Activated CD4-positive, alpha-beta T cell treated with anti-CD3 and anti-CD28 coated beads, Interleukin-2, amount 50 U/mL, for 1 hour (primary cell): ENCODE measurements at places on chromosomes 4 and X.
A peak's percentile ranks its signal among the peaks of the same experiment; 100 is the strongest.

GRCh38 chrX:22399437-22400192 lies 126.9 kb downstream of the CBLL2 start:
- DNase-seq, result no peak

DNA sequence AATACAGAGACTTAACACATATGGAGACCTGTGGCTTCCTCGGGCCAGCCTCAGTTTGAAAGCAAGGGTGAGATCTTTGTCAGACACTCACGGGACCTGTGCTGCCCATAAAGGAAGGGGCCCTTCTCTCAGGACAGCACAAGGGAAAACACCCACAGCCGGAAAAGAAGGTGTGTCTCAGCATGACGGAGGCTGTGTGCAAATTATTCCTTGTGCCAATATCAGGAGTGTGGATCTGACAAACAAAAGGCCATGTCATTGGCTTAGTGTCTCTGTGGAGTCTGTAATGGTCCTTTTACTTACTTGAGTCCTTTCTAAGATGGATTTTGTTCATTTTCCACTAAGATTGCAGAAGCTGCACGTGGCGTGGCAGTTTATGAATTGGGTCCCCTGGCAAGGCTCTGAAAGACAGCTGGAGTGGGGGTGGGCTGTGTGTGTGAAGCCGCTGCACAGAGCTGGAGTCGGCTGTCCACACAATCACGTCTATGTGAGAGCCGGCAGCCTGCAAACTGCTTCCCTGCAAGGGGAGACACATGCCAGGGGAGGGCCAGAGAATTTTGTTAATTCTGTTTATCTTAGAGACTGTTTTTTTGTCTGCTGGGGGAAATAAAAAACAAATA lies 1.9 kb downstream of the ENPP6 start:
- DNase-seq, result no peak

- DNase-seq, result no peak
Observed at GRCh38 chrX:13059637-13060499, 15.4 kb upstream of the FAM9C start.

GRCh38 chrX:3445806-3446490 lies 99.5 kb upstream of the MXRA5 start:
- DNase-seq, result no peak

- DNase-seq, result no peak
Observed at GRCh38 chr4:124067046-124067445, 645.5 kb downstream of the ANKRD50 start.

- peak; percentile 33 for DNase-seq
Observed at GRCh38 chrX:48071064-48071985, at the start of gene ZNF630. ZNF630 (minus strand) TSS chrX:48071640; CDS start chrX:48066886, 4,754 bp downstream.

DNA sequence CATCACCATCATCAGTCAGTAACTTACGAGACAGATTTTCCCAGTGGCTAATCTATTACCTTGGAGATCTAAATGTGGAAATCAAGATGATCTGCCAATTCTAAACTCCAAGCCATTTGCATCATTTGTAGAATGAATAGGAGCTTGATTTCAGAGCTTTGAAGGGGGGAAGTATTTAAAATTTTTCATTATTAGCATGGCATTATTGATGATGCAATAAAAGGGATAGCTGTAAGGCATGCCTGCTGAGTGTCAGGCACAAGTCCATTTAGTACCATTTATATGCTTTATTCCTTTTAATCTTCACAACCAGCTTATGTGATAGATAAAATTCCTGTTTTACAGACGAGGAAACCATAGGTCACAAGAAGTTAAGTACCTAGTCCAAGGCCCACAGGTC lies 5.3 kb downstream of the EXOC1L start:
- no peak for DNase-seq

DNA sequence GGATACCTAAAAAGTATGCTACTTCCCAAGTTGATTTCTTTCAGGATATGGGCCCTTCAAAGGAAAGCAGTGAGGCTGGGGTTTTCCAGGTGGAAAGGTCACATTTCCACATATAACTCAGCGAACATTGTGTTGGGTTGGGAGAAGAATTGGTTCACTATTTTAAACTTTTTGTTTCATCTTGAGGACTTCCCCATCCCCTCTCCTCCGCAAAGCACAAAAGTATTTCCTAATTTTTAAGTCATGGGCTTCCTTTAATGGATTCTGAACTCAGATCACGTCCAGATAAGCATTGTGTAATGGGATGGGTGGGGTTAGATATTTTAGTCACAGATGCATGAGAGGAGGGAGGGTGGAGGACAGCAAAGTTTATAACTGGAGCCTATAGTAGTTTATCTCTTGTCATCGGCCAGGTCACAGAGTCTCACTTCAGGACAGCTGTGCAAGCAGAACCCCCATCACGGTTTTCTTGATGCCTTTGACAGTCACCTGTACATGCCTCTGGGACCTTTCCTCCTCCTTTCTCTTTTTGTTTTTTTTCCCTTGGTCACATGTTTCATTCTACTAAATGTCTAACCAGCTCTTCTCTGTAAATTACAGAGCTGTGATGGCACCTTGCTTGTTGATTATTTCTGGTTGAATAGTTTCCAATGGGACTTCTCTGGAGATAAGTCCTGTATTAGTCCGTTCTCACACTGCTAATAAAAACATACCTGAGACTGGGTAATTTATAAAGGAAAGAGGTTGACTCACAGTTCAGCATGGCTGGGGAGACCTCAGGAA lies 115.4 kb downstream of the PTTG2 start:
- no peak for DNase-seq

DNA sequence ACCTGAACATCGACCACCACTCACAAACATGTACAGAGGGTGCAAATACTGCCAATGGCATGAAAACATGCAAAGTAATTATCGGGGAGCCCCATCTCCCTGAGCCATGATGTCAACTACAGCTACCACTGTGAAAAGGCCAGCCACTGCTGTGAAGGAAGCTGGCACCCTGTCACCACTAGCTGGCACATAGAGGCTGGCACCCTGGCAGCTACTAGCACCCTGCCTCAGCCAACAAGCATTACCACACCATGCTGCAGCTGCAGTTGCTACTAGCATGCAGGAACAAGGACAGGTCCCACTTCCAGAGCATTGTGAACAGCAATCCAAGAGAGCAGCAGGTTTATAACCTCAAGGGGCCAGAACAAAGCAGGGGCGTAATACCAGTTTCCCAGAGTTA lies 81.4 kb downstream of the PRR32 start:
- DNase-seq, result no peak

- no peak for DNase-seq
Observed at GRCh38 chrX:29419774-29420553, 795.4 kb upstream of the MAGEB2 start.

DNA sequence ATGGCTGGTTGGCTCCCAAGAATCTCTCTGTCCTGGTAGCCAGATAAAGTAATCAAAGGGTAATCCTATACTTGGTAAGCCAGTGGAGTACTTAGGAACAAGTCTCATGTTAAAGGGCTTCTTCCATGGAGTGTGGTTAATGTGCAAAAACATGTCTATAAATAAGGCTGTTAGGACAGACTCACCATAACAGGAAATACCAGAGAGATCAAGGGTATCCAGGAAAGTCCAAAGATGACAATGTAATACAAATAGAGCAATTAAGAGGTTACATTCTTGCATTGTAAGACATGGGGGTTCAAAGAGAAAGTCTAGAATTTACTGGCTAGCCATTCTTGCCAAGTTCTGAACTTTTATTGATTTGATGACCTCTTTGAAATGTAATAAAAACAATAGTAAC lies 61.9 kb upstream of the ZCCHC13 start:
- no peak for DNase-seq

DNA sequence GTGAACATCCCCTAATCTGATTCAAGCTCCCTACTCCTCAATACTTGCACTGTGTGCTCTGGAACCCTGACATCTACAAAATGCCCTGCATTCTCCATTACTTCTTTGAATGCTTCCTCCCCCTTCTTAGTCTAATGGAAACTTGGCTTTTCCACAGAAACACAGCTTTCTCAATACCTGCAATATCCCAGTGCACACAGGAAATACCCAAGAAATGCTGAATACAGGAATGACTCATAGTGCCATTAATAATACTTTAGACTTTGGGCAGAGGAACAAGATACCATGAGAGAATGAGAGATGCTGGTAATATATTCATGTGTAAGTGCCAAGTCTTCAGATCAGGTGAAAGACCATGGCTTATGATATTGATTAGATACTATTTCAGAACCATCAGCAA lies 5.6 kb downstream of the QRFPR start:
- DNase-seq, result no peak

DNA sequence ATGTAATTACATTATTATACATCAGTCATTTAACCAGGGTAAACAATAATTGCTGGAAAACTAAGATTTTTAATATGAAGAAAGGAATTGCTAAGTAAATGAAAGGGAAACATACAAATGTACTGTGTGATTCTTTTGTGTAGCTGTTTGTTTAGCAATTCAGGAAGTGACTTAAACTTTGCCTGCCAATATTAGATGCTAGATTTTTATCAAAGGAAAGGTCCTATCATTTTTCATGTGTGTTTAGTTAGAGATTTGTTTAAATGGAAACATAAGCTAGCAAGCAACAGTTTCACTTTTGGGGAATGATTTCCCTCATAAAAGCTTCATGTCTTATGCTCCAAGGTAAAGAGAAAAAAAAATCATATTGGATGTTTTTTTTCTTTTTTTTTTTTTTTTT lies 95.1 kb upstream of the LIMCH1 start:
- DNase-seq, result no peak

DNA sequence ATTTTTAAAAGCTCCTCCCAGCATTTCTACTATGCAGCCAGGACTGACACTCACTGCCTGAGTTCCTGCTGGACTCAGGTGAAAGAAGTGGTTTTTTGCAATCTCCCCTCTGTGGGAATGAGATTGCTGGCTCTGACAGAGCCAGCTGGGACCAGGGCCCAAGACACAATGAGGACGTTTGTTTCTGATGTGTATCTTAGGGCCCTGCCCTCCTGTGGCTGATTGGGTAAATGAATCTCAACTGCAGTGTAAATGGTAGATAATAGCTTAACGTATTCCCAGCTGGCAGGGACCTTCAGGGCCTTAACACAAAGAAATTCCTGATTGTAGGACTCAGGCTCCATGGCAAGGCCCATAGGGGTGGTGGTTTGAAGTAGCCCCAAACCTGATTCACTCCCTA lies 85.8 kb upstream of the PRPS1 start:
- no peak for DNase-seq

GRCh38 chr4:8920969-8921368 lies 49.3 kb upstream of the HMX1 start:
- DNase-seq, result no peak

GRCh38 chrX:153970357-153971123 lies 1.1 kb downstream of the HCFC1 start:
- DNase-seq, result no peak

DNA sequence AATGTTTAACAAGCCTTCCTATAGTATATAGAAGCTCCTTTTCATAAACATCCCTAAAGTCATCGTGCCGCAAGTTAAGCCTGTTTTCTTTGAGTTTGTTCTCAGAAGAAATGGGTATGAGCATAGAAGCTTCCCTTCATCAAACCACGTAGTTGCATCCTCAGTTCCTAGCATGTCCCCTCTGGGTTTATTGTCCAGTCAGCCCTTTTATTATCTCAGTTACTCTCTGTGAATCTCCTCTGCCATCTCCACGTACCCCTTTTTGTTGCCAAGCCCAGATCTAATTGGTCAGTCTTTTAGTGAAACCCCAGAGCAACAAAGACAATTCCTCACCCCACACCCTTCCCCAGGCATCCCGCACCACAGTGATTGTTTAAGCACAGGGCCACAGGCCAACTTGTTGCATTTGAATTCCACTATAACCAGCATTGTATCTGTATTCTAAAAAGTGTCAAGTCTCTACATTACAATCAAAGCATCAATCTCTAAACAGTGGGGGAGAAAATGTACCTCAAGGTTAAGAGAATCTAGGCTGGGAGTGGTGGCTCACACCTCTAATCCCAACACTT lies 12.4 kb upstream of the TRIM2 start:
- DNase-seq, result no peak

DNA sequence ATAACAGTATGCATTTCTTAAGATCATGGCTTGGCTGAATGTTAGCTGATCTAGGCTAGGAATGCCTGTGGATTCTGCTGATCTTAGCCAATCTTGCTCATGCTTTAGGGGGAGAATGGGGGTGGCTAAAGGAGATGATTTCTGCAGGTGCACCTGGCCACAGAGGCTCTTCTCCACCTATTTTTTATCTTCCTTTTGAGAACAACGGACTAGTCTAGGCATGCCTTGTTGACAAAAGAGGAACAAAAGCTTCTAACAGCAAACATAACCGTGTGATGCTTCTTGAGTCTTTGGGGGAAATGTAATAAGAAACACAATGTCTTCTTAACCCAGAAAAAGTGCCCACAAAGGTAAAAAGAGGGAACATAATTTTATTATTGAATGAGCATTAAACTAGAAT lies 743.5 kb downstream of the ARAP2 start:
- no peak for DNase-seq

DNA sequence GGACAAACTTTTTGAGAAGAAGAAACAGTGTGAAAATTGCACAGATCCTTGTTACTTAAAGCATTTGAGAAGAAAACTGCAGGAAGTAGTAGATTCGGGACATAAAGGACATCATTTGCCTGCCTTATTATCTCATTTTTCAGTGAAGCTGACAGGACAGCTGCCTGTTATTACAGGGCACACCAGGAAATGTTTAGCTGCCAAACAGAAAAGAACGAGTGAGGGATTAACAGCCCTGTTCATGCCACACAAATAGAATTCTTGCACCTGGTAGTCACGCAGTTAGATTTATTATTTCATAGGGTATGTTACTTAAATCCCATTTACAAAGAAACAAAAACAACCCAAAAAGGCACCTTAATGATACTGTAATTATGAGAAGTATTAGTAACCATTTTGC lies 100.6 kb downstream of the CHIC2 start:
- DNase-seq, result no peak

GRCh38 chr4:169033660-169034059 lies 23.6 kb upstream of the CBR4 start:
- DNase-seq, result no peak

DNA sequence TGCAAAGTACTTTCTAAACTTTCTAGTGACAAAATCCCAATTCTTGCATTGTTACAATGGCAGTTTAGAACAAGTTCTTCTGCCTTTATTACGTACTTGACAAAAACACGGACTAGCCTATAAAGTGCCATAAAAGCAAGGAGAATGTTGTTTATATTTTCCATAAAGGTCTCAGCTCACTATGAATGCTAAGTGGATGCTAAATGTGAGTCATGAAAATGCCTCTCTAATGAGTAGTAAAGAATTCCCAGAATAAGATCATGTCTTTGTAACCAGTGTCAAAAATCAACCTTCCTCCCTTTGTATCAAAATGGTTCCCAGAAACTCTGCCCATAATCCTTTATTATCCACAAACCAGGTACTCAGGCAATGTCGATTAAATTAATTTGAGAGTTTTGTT lies 539.8 kb upstream of the SLIT2 start:
- DNase-seq, result no peak

- no peak for DNase-seq
Observed at GRCh38 chr4:87077914-87078585, 142.4 kb downstream of the KLHL8 start.
